ENCODE measurements at places on chromosomes 7 and 10. TPM values are rescaled to one million over a fixed set of nuclear protein-coding genes. Genes with fewer than 3 reads are reported as not detected.

Gene PCGF6
- polyA plus RNA-seq = 8.5 TPM

DNA sequence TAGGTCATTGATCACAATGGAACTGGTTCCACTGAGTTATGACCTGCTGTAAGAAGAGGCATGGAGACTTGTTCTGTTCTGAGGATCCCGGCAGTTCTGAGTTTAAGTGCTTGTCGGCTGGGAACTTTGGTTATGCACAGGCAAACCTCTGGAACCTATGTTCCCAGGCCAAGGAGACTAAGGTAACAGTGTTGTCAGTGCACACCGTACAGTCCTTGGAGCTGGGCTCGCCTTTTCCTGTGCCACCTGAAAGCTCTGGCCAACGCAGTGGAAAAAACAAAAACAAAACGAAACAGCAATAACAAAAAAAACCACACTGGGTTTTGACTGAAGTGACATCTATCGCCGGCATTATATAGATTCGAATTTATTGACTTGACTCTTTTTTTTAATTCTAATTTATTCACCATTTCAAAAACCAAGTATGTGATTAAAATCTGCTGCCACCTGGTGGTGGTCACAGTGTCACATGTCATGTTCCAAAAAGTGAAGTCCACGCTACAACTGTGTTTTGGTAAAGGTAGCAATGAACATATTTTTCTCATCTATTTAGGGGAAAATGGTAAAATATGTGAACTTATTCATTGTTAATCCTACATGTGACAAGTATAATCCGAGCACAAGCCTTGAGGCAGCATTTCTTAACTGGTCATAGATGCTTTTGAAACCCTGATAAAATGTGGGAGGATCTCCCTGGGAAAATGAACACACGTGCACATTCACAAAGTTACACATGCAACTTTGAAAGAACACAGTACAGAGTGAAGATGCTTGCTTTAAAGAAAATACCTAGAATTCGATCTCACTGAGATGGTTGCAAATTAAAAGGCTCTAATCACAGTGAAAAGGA, 113.8 kb upstream of the PPP2R2D start:
- DNase-seq = peak; percentile 32

Gene VSTM2A
- not detected for polyA plus RNA-seq

- no peak for DNase-seq
Measured at GRCh38 chr10:87860156-87860795, 3.1 kb downstream of the KLLN start.

DNA sequence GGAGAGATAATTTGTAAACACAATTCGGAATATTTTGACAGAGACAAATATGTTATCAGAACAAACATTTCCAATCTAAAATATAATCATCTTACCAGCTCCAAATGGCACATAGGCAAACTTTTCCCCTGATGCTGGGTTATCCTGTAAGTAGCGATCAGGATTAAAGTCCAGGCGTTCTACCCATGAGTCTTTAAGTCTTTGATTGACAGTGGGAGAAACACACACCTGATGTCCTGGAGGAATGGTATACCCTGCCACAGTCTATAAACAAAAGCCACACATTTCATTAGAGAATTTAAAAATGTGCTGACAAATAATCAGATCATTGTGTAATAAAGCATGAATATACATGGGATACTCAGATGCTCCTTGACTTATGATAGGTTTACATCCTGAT, 17.3 kb downstream of the CYP51A1 start:
- no peak for DNase-seq

Gene VPS41
- 33.8 TPM for polyA plus RNA-seq

- no peak for DNase-seq
Measured at GRCh38 chr7:105057472-105057871, 43.5 kb downstream of the KMT2E start.

- no peak for DNase-seq
Measured at GRCh38 chr10:23404461-23404980, 34.4 kb upstream of the OTUD1 start.

Gene MMD2
- not detected for polyA plus RNA-seq

GRCh38 chr7:130893441-130893894, 159.5 kb upstream of the KLF14 start:
- no peak for DNase-seq

Gene TFEC
- 1.2 TPM for polyA plus RNA-seq

DNA sequence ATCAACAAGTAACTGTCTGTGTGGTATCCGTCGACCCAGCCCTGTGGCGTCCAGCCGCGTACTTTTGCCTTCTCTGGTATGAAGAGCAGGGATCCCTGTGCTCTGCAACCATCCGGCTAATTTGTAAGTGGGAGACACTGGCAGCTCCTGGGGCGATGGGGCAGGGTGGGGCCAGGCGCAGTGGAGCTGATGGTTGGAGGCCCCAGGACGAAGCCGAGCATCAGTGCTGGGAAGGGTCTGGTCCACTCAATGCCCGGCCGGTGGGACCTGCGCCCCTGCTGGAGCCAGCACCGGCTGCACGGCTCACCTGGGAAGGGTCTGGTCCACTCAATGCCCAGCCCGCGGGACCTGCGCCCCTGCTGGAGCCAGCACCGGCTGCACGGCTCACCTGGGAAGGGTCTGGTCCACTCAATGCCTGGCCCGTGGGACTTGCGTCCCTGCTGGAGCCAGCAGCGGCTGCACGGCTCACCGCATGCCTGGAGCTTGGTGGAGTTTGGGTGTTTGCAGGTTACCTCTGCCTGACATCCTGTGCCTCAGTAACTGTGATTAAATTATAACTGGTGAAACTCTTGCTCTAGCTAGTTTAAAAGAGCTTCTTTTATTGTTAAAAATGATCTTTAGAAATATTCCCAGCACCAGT, 96.1 kb downstream of the NKX6-2 start:
- DNase-seq = no peak

DNA sequence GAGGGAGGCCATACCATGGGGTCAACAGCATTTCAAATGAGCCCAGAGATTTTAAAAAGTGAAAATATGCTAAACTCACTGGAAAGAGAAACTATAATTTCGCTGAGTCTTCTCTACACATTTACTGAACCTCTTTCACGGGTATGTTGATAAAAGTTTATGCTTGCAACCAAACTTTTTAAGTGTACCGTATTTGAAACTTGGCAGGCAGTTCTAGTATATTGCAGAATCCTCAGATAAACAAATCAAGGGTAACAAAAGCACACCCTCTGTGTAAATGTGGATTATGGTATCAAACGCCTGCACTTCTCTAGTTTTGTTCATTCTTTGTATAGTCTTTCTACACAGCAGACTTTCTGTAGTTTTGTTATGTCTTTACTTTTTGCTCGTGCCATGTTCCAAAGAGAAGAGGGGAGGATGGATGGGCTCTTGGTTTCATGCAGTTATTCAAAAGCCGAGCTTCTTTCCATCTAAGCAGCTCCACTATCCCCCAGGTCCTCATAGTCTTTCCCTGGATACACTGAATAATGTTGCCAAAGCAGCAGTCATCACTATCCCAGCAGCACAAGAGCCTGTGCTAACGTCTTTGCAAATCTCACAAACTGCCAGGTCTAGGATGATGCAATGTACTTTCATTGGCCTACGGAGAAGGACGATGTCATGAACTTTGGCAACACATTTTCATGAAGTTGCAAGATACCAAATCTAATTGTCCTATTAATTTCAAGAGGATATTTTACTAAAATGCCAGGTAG, 131.2 kb downstream of the MPP7 start:
- DNase-seq = peak; percentile 11

Gene TAC1
- polyA plus RNA-seq = 1.1 TPM

- no peak for DNase-seq
Measured at GRCh38 chr7:30308389-30308788, 24.0 kb downstream of the ZNRF2 start.

DNA sequence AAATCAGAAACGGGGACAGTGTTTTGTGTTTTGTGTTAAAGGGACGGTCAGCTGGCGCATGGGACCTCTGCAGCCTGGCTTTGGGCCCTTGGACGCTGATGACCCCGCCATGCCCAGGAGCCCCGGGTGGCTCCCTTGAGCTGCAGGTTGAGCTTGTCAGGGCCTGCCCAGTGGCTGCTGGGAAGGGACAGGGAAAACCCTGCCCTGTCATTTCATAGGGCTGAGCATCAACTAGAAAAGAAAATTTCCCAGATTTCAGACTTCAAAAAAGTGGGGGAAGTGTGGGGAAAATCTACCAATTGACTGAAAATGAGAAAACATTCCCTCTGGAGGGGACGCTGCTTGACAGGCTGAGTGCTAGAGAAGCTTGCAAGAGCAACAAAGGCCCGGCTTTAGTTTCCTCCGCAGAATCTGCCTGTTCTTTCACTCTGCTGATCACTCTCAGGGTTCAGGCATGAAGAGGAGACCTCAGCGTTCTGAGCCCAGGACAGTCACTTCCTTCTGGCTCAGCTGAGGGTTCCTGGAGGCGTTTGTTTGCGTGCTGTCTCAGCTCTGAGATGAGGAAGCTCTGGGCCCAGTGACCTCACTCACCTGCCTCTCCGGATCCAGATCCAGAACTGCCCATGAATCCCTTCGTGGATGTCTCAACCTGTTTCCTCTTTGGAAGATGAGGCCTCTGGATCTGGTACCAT, 18.6 kb upstream of the DNAJB6 start:
- DNase-seq = no peak

- no peak for DNase-seq
Measured at GRCh38 chr10:93330824-93331223, 151.3 kb downstream of the MYOF start.

Gene VWDE
- polyA plus RNA-seq = 1.6 TPM

Data from forelimb muscle (tissue), 1 donor.